ENCODE measurements at places on chromosomes 4 and X.

DNA sequence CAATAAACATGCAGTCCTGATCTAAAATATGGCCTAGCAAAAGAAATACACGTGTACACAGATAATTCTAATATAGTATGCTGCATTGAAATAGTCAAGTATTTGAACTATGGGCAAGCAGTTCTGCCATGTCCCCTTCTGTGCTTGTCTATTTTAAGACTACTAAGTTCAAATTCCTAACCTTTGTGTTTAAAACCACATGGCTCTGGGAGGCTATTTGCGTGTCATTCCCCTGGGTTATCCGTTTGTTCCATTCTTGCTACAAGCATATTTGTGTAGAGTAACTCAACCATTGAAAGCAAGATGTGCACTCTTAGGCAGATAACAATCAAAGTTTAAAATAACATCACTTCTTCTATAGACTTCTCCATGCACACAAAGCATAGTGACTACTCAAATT, 25.4 kb upstream of the TBC1D1 start:
- no peak for DNase-seq

DNA sequence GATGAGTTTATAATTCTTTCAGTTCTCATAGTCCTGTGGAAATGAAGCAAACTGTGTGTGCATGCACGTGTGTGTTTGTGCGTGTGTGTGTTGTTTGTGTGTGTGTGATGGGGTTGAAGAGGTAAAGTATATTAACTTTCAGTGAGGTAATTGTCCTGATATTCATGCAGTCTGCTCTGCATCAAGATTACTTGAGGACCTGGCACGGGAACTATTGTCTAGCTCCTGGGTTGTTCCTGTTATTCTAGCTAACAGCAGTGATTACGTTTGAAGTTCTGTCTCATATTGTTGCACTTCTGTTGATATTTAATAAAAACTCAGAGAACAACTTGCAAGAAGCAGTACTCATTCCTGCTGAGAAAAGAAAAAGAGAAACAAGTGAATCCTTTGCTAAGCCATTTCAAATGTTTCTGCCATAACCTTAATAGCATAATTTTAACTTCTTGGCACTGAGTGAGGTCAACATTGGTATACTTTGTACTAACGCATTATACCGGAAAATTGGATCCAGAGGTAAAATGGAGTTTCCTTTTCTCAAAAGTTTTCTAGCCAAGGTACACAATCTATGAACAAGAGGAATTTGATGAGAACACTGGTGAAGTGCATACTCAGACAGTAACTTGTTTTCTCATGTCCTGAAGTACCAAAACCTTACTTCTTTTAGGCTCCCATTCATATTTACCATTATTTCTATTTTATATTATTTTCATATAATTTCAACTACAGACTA, 113.2 kb downstream of the SPCS3 start:
- DNase-seq = no peak

GRCh38 chrX:41116948-41117347, 31.7 kb downstream of the USP9X start:
- DNase-seq = no peak

DNA sequence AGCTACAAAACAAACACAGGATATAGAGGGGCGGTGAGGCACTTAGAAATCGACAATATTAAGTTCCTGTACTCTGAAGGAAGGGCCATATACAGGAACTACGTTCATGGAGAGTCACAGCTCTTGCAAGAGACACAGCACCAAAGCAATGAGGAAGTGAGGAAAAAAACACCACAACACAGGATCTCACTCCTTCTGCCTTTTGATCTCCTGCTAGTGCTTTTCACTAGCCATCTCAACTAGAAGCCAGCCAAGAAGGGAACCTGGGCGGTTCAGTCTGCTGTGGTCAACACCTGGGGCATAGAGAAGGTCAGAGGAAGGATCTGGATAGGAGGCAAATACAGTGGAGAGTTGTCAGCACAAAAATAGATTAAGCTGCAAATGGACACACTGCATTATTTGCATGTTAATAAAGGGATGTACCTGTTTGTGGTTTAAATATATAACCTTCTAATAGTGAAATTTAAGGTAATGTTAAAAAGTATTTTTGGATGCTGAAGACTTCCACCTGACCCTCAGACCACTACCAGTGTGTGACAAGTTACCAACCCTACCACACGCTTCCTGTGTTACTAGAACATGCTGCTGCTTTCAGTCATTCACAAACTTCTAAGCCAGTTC, 104.6 kb downstream of the DTHD1 start:
- DNase-seq = peak; percentile 5

DNA sequence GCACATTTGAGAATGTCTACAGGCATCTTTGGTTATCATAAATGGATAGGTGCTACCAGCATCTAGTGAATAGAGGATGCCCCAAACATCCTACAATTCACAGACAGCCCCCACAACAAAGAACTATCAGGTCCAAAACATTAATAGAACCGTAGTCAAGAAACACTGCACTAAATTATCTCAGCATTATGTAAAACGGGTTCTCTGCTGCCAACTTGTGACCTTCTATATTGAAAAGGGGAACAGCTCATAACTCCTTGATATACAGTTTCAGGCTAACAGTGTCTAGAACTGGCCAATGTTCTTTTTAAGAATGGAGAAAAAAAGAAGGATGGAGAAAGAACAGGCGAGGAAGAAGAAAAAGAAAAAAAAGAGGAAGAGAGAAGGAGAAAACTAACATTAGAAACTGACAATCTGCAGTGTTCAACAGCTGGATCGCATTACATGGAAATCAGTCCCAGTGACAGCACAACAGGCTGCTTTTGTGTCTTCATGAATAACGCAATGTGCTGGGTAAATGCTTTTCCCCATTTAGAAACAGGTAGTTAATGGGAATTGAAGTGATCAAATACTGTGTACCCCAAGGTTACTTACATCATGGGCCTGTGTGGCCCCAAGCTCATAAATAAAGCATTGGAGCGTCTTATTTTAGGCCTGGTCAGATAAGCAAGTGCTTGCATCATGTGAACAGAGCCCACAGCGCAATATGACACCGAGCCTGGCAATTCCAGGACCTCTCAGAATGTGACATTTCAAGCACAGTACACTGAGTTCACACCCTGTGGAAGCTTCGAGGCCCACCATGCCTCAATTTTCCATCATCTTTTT, 339.5 kb downstream of the DHX15 start:
- no peak for DNase-seq

Data from GM12891 (cell line).